ENCODE measurements at places on chromosomes 4 and X. TPM values are rescaled to one million over a fixed set of nuclear protein-coding genes. Genes with fewer than 3 reads are reported as not detected.

Gene CSN1S1
- total RNA-seq, result not detected

Gene ADRA2C
- 1.5 TPM for total RNA-seq

Gene CPLX1
- 2.0 TPM for total RNA-seq

Gene SYAP1
- total RNA-seq, result 17.0 TPM

Gene PPBP
- total RNA-seq, result 2.0 TPM

Gene GABRQ
- 1.2 TPM for total RNA-seq

Gene SPANXA2
- not detected for total RNA-seq

Gene DCX
- 461 TPM for total RNA-seq
